Ascending aorta (tissue), 2 donors: ENCODE measurements at places on chromosomes 13 and 19.

DNA sequence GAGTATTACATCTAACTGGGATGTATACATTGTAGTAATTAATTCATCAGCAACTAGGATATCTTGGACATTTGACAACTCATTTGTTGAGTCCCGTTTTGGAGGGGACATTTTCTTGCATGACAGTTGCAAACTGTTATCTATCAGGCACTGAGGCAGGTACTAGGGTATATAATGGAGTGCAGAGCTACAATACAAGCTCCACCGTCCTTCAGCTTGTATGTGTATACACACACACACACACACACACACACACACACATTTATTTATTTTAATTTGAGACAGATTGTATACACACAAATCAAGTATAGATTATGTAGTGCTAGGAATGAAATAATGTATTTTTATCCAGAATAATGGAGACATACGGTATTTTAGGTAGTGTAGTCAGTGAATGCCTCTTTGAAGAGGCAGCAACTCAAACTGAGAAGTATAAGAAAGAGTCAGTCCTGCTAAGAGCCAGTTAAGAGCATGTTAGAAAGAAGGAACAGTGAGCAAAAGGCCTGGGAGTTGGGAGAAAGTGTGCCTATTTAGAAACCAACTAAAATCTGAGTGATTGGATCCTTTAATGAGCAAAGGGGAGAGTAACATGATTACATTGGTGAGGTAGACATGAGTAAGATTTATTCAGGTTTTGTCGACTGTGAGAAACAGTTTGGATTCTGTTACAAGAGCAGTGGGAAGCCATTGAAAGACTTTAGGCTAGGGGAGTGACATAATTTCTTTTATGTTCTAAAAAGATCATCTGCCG is 74.5 kb downstream of the NBEA start:
- DNase-seq: no peak

GRCh38 chr19:49847731-49848696 is 2.9 kb upstream of the PTOV1 start:
- no peak for DNase-seq

GRCh38 chr19:23203841-23204344 is 46.3 kb downstream of the ZNF724 start:
- no peak for DNase-seq

- DNase-seq: no peak
Observed at GRCh38 chr13:28110414-28110813, 10.0 kb upstream of the FLT3 start.

DNA sequence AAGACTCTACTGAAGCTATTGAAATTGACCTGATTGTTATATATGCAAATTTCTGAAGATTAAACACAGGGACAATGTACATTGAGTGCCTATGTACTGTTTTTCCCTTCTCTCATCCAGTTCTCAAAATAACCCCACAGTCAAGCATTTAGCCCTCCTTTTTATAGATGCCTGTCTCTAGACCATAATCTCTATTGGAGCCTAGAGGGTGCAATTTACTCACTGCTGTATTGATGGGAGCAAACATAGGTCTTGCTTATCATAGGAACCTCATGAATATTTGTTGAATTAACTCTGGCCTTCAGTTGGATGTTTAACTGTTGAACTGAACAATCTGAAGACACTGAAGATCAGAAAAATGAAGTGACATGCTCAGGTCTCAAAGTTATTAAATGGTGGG is 183.0 kb downstream of the RFC3 start:
- DNase-seq: no peak

DNA sequence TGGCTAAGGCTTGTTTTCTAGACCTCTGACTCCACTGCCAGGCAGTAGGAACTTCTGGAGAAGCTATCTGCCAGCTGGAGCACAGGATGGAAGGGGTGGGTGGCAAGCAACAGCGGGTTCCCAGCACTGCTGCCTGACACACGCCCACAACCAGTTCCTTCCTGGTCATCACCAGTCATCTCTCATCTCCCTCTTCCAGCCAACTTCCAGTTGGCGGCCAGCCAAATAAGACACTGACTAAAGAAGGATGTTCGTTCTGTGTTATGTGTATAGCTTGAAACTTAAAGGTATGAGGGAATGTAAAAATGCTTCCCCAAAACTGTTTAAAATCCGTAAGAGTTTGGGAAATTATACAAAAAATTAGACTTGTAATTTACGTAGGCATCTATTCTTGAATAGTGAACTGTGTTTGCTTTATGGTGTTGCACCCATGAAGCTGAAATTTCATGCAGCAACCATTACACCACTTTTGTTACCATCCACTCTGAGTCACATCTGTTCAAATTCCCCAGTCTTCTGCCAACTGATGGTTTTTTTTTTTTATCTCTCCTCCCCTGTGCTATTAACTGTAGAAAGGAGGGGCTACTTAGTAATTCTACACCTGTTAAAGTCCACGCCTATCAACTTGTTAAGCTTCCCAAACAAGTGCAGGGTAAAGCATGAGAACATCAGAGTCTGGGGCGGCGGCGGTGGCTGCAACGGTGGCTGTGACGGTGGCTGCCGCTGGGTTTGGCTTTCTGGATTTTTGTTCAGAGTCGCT is 86.2 kb upstream of the FRY start:
- peak; percentile 23 for DNase-seq

DNA sequence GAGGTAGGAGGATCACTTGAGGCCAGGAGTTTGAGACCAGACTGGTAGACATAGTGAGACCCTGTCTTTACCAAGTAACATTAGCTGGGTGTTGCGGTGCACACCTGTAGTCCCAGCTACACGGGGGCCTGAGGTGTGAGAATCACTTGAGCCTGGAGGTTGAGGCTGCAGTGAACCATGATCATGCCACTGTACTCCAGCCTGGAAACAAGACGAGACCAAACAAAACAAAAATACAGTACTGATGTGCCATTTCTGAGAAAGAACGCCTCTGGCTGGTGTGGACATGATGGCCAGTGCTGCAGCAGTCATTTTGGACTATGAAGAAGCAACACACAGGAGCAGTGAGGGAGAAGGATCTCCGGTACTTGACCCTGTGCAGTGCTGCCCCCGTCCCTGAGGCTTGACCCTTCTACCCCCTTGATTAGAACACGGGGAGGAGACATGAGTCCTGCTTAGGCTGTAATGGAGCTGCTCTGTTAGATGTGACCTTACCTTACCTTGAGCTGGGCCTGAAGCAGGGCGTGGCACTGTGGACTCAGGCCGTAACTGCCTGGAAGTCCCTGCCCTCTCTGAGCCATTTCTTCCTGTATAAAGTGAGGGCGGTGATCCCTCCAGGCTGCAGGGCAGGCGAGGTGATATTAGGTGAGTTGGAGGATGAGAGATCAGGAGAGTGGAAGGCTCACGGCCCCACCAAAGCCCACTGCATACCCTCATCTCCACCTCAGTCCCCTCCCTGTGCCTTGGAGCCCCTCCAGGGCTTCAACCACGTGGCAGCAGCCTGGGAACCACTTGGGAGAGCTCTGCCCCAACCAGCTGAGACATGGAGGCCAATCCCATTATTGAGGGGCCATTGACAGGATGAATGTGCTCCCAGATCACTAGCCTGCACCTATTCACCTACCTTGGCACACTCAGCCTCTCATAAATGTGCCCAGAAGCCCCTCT is 5.9 kb downstream of the RPL18A start:
- no peak for DNase-seq

GRCh38 chr13:60303166-60303565 is 93.9 kb upstream of the TDRD3 start:
- no peak for DNase-seq

- no peak for DNase-seq
Observed at GRCh38 chr13:29577136-29578051, 18.1 kb downstream of the SLC7A1 start.

DNA sequence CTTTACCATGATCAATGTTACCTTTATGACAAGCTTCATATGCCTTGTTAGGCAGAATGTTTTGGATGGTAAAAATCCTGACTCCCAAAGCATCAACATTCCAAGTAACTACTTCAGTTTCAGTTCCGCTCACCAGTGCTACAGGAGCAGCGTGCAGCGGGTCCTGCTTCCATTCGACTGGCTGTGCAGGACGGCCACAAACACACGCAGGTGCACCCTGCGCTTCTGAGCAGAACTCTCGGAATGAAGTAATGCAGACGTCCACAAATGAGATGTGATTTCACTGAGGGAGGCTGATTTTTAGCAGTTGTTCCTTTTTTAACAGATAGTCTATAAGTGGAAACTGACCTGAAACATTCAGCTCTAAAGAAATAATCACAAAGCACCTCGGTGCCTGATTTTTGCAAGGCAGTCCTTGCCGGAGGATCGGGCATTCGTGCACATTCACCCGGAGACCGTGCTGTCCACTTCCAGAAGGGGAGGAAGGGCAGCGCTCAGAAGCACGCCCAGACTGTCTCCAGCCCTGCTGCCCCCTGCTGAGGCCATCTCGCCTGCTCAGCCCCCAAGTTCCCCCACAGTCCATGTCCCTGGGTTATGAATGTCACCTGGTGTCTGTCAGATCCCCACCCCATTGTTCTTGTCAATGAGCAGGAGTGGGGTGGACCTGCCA is 85.8 kb downstream of the RAB20 start:
- DNase-seq: no peak

GRCh38 chr19:49677231-49677900 is at the start of gene PRMT1:
Gene PRMT1, plus strand, starts transcription at chr19:49677271. Its CDS starts 10 bp downstream, at chr19:49677281.
- DNase-seq: no peak

DNA sequence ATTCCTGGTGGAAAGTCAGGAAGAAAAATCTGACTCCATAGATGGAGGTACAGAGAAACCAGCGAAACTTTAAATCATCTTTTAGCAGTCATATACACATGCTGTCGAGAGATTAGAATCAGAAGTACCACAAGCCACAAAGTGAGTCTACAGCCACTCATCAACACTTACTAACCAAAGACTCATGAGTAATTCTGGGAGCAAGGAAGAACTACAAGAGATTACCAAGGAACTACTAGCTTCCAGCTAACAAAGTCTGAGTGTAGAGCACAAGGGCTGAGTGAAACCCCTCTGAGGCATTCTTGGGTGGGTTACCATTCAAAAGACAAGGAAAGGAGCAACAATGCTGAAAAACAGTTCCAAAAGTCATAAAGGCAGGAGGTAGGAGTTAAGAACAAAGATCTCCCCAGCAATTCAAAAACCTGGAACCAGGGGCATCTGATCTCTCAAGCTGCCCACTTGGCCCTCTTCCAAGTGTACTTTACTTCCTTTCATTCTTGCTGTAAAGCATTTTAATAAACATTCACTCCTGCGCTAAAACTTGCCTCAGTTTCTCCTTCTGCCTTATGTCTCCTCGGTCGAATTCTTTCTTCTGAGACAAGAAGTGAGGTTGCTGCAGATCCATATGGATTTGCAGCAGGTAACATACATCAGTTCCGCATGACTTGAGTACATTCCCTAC is 13.0 kb downstream of the RBM26 start:
- no peak for DNase-seq

DNA sequence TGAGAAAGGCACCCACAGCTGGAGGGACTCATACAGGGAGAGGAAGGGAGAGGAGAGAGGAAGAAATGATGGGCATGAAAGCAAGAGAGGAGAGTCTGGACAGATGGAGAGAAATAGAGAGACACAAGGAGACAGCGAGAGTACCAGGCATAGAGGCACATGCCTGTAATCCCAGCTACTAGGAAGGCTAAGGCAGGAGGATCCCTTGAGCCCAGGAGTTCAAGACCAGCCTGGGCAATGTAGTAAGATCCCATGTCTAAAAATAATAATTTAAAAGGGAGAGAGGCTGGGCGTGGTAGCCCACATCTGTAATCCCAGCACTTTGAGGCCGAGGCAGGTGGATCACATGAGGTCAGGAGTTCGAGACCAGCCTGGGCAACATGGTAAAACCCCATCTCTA is 9.3 kb downstream of the UNC13A start:
- DNase-seq: no peak
